ENCODE measurements at places on chromosomes 11 and 22.

DNA sequence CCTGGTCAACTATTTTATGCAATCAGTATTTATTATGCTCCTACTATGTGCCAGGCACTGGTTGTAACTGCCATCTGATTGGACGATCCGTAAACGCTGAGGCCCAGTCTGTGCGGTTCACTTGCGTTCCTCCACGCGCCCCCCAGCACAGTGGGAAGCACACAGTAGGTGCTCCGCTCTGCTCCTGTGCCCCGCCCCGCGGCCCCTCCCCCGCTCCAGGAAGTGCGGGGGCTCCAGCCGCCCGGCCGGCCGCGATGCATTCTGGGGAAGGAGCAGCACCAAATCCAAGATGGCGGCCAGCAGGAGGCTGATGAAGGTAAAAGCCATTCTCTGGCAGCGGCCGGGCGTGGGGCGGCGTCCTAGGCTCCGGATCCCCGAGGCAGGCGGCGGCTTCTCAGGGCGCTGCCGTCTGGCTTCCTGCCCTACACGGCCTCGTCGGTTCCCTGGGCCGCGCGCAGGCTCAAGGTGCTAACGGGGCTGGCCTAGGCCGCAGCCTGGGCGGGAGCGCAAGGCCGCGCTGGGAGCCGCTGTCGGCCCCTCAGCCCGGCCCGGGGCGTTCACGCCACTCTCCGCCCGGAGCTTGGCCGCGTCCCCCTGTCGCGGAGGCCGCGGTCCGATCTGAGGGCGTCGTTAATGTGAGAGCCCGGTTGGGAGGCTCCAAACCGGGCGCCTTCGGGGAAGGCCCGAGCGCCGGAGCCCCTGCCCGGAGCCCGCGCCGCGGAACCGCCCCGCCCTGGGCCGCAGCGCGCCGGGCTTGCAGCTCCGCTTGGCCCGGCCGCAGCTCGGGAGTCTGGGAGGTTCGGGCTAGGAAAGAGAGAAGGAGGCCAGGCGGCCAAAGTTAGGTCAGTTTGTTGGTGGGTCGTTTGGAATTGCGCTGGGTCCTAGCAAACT is at the start of gene UBE2L3:
TSS of gene UBE2L3 (plus strand) at position 259 of the 891 bp plus-strand sequence. CDS start at position 290, 31 bp downstream.
- DNase-seq = peak; percentile 74

DNA sequence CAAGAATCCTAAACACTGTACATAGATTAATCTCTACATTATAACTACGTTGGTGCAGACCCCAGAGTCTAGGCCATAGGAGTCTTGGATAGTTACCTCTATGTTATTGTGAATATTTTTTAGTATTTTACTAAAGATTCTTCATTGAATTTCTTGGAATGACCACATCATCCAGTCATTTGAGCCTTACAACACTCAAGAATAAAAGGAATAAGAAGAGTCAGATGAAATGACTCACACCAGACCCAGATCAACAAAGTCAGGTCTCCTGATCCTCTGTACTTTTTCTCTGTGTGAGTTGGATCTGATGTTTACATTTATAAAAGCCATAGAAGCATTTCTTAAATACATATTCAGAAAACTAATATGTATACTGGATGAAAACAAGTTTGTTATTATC is 179.2 kb upstream of the ARHGAP20 start:
- DNase-seq = no peak

GRCh38 chr11:115078461-115079438 is 400.4 kb downstream of the NXPE2 start:
- no peak for DNase-seq

GRCh38 chr11:18775492-18776292 is 15.9 kb downstream of the PTPN5 start:
- no peak for DNase-seq

DNA sequence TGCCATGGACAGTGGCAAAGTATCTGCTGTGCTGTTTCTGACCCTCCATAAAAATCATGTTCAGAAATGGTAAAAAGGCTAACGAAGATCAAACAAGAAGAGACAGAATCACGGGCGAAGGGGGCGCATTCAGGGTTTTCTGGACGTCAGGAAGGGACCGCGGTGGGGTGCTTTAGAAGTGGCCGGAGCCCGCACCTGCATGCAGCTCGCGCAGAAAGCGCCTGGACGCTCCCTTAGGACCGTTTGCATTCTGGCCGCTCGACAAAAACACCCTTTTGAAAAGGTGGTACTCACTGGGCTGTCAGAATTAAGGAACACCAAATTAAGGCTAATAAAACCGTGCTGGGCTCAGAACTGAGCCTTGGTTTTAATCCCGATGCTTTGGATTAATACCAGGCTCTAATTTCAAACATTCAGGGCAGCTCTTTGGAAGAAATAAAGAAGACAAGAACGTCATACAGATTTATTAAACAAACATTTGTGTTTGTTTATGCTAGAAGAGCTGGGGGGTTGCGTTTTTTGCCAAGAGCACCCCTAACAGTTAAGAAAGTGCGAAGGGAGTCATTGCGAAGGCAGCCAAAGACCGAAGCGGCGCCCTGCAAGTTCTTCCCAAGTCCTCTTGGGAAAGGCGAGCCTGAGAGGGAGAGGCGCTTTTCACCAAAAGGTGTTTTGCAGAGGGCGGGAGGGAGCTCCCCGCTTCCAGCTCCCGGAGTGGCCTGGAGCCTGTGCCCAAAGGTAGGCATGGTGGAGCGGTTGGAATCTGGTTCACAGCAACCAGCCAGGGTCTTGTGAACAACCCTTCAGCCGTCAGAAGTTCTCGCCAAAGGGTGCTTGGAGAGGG is 47.7 kb upstream of the DBX1 start:
- DNase-seq = no peak
